ENCODE measurements at places on chromosomes 2 and 18.

- DNase-seq: no peak
These were observed 96.7 kb downstream of the RHOB start for GRCh38 chr2:20543469-20544152.

GRCh38 chr2:45687964-45688363 lies 36.5 kb downstream of the PRKCE start:
- no peak for DNase-seq

DNA sequence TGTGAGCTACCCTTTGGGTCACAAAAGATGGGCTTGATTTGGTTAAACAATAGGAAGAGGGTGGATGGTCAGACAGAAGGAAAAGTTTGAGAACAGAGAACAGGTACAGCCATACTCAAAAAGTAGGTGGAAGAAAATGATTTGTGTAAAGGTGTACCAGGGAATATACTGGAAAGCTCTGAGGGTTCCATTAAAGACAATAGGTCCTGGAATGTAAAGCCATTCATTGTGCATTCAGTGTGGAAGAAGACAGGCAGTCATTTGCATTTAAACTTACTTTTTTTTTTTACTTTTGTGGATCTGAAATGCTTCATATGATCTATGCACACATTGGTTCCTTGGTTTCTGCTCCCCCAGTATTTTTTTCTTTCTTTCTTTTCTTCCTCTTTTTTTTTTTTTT lies 581.4 kb upstream of the PIK3C3 start:
- DNase-seq: no peak

DNA sequence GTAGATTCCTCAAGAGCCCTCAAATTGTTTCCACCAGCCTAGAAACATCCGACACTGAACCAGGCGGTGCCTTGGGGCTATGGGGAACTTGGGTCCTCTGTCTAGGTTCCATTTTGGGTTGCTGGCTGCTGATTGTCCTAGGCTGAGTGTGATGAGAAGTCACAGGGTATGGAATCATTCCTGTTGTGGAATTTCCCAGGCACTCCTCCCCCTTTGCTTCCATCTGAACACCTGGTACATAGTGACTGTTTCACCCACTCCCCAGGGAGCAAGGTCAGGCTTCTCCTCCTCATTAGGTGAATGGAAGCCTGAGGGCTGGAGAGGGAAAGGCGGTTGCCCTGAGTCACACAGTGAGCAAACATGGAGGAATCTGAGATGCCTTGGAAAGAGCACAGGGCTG lies 4.5 kb downstream of the KIF3C start:
- DNase-seq: peak; percentile 57

- DNase-seq: no peak
These were observed 127.8 kb downstream of the ARHGAP28 start for GRCh38 chr18:6857300-6857699.

DNA sequence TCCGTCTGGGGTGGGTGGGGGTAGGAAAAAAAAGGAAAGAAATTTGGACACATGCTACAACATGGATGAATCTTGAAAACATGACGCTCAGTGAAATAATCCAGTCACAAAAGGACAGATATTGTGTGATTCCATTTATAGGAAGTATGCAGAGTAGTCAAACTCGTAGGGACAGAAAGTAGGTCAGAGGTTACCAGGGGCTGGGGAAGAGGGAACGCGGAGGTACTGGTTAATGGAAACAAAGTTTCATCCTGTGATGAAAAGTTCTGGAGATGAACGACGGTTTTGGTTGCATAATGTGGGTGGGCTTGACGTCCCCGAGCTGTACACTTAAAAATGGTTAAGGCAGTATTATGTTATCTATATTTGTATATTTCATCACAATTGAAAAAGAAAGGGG lies 4.5 kb upstream of the SFTPB start:
- DNase-seq: no peak

DNA sequence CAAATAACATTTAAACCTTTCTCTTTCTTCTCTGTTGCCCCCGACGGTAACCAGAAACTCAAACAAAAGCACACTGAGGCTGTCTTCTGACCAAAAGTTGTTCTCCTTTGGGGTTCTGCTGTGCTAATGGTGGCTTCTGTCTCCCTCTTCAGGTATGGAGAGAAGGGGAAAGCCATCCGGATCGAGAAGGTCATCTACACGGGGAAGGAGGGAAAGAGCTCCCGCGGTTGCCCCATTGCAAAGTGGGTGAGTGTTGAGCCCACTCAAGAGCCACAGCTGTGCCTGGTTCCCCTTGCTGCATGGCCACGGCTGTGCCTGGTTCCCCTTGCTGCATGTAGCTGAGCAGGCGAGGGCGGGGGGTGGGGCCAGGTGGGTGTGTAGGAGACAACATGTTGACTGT lies 67.4 kb downstream of the BOLA3 start:
- no peak for DNase-seq

- DNase-seq: no peak
These were observed 79.4 kb downstream of the KCTD1 start for GRCh38 chr18:26468931-26469340.

DNA sequence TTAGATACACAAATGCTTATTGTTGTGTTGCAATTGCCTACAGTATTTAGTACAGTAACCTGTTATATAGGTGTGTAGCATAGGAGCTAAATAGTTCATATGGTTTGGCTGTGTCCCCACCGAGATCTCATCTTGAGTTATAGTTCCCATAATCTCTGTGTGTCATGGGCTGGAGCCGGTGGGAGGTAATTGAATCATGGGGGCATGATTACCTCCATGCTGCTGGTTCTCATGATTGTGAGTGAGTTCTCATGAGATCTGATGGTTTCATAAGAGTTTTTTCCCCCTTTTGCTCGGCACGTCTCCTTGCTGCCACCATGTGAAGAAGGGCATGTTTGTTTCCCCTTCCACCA lies 190.5 kb upstream of the SESTD1 start:
- no peak for DNase-seq

- DNase-seq: no peak
These were observed 200.2 kb downstream of the RIT2 start for GRCh38 chr18:42915299-42915698.

GRCh38 chr2:8333177-8333831 lies 348.6 kb upstream of the ID2 start:
- no peak for DNase-seq

DNA sequence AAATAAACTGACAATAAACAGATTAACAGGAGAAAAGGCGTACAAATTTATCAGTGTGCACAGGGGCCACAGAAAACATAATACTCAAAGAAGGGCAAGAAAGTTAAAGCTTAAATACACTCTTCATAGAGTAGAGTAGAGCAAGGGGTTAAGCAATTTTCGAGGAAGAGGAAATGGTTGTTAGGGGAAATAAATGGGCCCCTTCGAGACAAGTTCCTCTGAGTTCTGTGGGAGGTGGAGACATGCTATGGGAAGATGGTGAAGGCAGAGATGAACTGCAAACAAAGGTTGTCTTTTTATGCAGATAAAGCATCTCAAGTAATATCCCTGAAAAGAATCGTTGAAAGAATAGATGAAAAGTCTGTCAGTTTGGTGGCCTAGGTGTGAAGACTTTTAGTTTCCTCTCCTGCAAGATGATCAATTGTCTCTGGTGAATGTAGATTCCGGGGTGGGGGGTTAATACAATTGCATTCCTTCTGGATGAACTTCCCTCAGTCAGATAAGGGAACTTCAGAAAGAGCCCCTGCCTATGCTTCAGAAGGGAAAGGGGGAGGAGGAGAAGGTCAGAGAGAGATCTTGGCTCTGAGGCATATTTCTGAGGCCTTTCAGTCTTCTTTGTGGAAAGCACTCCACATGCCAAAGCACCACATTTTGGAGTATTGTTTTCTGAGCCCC lies 127.0 kb downstream of the METTL4 start:
- DNase-seq: no peak

DNA sequence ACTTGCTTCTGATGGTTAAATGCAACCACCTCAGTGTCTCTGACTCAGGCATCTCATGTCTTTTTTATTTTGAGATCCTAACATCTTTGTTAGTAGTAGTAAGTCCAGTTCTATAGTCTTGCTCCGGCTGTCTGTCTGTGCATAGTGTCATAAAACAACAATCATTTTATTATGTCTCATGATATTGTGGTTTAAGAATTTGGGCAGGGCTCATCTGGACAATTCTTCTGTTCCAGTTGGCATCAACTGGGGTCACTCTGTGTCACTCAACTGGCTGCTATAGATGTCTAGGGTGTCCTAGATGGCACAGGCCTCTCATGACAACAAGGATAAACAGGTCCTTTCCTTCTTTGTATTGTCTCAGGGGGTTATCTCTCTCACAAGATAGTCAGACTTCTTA lies 299.6 kb upstream of the ZNF521 start:
- no peak for DNase-seq

DNA sequence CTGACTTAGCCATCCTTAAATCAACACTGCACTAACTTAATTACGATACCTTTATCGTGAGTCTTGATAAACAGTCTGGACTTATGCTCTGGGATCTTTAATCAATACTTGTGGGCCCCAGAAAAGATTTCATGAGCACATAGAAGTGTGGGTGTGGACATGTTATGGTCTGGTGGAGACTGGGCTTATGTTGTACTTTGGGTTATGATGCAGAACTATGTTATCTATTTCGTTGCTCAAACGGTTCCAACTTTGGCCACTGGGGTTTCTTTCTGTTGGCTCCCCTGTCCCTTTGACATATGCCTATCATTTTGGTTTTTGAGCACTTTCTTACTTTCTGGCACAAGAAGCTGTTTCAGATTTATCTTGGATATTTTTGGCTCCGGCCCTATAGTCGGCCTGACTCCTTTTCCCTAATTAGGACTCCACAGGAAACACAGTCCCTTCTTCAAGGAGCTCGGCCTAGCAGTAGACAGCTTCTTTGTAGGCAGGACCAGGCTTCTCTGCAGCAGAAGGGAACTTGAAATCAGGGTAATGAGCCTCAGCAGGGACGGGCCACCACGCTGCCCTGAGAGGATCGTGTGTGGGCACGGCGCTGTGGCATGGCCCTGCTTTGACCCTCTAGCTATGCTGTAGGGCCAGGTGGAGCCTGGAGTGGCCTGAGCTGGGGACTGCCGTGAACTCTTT lies 54.6 kb upstream of the TXNDC2 start:
- no peak for DNase-seq

- DNase-seq: no peak
These were observed 51.9 kb downstream of the SLC14A2 start for GRCh38 chr18:45667056-45667736.

DNA sequence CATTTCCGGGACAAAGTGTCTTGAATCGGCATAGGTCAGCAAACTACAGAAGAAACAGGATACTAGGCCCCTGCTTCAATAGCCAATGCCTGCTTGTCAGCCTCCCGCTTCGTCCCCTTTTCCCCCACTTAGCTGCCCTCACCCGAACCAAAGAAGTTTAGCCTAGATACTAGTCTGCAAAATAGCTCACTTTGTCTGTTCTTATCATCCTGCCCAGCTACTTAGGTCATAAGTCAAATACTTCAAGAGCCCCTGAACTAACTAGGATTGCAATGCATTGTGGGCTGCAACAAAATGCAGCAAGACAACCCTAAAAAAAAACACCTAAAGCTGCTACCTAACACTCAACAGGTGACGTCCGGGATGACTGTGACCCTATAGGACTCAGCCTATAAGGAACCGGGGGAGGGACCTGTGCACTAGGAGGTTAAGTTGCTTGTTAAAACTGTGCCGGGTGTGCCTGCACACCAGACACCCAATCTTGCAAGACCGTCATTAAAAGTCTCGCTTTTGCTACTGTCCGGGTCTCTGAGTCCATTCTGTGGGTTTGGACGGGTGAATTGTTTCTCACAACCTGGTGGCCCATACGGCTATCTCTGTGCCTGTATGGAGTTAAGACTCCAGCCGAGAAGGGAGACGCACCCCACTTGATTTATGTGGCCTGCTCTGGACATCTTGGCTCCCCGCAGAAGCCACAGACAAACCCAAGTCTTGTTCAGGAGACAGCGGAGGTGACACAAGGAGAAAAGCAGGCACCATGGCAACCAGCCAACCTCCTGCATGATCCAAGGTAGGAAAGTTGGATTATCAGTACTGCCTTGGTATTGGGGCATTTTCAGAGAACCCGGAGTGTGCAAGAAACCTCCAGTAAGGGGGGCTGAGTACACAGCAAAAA lies 105.9 kb downstream of the HIBCH start:
- no peak for DNase-seq

DNA sequence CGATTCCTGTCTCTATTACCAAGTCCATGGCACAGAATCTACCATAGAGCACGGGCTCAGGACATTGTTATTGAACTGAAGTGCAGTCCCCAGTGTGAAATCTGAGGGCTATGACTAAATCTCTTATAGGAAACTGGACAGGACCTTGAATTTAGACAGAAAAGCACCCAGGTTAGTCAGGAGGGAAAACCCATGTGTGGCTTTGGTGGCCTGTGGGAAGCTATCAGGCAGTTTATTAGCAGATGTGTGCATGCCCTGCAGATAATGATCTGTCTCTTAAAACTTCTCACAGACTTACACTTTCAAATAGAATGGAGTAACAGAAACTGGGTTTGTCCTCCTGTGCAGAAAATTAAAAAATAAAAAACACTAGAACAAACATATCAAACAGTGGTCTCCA lies 610.0 kb upstream of the RAB6C start:
- no peak for DNase-seq

DNA sequence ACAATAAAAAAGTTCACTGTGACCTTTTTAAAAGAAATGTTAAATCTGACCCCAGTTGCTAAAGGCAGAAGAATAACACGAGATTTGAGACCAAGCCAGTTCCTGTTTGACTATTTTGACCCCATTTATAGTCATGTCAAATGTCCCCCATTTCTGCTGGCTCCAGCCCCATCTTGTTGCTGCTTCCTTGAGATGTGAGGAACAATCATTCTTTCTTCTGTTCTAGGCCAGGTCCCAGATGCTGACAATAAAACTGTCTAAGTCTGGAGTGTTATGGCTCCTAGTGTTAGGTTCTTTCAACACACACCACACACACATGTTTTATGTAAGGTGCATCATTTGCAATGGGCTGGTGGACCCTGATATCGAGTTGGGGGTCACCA lies 92.0 kb upstream of the CYP1B1 start:
- no peak for DNase-seq

GRCh38 chr2:138536302-138536701 lies 34.7 kb downstream of the SPOPL start:
- DNase-seq: no peak

GRCh38 chr2:73611867-73612266 lies 30.4 kb downstream of the NAT8 start:
- peak; percentile 9 for DNase-seq

DNA sequence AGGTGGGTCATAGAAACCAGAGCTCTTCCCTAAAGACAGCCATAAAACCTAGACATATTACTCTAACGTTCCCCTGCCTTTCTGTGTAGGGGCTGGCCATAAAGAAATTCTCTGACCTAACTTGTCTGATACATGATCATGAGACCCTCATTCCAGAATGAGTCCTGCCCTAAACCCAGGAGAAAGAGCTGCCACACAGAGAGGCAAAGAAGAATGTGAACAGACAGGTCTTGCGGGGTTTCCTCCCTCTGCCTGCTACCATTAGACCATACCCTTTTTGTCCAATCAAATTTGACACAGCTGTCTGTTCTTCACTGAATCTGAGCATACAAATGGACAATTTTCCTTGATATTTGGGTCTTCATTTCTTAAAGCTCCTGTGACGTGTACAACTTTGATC lies 198.8 kb upstream of the LHCGR start:
- no peak for DNase-seq

- DNase-seq: no peak
These were observed 3.3 kb downstream of the PDCD1 start for GRCh38 chr2:241855245-241855887.
